ENCODE measurements at places on chromosomes 1 and 21.
A peak's percentile ranks its signal among the peaks of the same experiment; 100 is the strongest.

GRCh38 chr1:43135857-43136781 lies 36.0 kb downstream of the EBNA1BP2 start:
- DNase-seq = no peak

GRCh38 chr1:207218512-207219362 lies 102.7 kb upstream of the CD55 start:
- DNase-seq = no peak

DNA sequence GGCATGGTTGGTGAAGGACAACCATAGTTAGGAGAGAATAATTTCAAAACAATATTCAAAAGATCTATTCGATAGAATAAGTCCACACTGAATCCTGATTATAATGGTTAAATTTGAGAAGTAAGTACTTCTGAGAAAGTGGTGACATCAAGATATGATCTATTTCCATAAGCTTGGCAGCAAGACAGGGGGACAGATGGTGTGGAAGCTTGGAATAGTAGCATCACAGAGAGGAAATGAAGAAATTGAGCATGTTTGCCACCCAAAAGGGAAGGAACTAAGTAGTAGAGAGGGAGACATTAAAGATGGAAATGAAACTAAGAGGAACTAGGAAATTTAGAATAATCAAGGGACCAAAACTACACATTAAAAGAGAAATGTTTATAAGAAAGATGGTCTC lies 94.5 kb downstream of the OLFM3 start:
- no peak for DNase-seq

DNA sequence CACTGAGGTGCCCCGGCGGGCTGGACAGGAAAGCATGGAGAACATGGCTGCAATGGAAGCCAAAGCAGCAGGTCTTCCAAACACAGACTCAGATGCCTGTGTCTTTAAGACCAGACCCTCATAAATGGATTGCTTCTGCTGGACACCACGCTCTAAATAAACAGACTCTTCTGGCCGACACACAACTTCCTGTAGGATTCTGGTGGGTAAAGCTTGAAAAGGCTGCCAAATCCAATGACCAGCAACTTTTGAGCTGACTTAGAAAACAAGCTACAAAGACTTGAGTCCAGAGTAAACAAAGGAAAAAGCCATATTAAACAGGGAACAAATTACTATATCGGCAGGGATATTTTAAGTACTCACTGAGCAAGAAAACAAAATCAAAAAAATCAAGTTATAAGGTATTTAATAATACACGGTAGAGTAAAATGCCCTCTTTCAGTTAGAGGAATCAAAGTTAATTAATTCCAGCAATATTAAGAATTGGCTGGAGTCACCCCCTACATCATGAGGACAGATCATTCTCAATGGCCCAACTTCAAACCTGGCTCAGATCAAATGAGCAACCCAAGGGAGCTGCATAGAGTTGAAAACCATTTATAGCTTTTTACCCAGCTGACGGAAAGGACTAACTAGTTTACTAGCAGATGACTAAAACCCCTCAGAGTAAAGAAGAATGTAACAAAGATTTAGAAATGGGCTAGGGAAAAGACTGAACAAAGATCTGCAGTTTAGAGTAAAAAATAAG lies 102.4 kb downstream of the TGFBR3 start:
- DNase-seq = no peak

- peak; percentile 26 for DNase-seq
Observed at GRCh38 chr21:35528116-35529042, 479.3 kb upstream of the RUNX1 start.

DNA sequence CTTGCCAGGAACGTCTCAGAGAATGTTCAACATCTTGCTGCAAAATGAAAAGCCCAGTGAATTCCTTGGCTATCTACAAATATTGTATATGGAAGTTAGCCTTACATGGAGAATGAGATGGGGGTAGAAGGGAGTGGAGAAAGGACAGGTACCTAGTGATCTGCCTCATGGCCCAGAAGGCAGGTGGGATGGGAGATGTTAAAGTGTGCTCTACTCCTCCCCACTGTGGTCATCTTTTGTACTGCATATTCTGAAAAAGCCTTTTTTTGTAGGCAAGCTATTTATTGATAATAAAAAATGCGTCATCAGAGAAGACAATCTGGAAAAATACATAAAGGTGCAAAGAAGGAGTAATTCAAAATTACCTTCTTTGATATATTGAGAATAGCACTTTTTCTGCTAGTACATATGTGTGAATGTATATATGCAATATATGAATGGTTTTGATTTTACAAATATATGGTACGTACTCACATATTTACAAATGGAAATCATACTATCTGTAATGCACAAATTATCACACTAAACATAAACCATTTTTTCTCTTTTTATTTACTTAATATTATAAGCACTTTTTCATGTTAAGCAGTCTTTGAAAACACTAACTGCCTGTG lies 19.1 kb upstream of the SLC5A9 start:
- no peak for DNase-seq

GRCh38 chr1:225445639-225446594 lies 18.1 kb upstream of the LBR start:
- no peak for DNase-seq

DNA sequence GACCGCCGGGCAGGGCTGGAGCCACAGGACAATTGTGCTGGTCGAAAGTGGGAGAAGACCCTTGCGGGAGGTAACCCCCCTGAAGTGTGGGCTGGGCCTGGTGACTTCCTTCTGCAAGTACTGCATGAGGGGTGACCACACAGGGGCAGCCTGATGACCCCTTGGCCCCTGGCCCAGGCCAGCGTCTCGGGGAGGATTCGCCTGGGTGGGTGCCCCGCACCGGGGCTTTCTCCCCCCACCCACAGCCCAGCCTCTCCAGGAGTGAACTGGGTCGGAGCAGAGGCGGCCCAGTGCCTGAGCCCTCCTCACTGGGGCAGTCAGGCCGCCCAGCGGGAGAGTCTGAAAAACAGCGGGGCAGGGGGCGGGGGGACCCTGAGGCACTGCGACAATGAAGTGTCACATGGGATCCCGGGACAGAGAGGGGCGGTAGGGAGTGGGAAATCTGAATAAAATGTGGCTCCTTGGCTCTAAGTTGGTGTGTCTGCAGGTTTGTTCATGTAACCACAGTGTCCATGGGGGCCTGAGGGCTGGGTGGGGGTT lies 1.6 kb upstream of the DNMT3L start:
- no peak for DNase-seq

DNA sequence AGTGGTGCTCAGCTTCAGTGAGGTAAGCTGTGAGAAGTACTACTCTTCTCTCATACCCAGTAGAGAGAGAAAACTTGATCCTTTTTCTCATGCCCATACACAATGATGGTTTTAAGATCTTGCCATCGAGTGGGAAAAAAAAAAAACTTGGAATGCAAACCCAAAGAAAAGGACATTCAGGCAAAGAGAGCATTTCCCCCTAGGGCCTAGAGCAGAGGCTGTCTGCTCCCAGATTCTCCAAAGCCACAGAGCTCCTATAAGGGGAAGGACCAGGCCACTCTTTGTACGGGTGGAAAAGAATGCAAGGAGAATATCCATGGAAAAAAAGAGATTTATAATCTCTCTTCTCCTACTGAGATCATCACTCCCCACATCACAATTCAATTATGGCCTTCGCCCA lies 34.9 kb downstream of the MROH9 start:
- DNase-seq = no peak

DNA sequence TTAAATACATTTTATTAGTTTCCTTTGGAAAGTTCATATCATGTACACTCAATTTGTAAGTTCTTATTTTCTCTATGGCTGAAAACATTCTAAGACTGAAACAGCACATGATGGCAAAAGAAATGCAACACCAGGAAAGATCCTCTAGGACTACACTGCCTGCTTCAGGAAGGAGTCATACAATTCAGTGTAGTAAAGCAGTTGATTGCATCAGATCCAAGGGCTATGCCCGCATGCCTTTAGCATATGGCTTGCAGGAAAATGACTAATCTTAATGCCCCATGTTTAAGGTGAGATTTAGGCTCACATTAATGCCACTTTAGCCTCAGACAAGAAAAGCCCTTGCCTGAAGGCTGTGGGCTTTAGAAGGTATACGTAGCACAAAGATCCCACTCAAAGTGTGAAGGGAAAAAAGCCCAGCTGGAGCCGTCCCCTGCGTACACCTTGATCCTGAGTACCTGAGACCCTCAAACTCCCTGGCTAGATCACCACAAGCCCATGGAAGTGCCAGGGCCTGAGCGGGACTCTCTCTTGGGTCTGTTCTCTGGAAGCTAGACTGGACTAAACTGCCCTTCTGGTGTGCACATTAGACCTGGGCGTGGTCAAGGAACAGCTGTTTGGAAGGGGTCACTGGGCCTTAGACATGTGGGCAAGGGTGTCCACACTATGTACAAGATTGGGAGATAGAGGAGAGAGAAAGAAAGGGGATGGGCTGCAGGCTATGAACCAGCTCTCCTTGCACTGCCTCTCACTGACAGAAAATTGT lies 52.9 kb downstream of the ESRRG start:
- no peak for DNase-seq

DNA sequence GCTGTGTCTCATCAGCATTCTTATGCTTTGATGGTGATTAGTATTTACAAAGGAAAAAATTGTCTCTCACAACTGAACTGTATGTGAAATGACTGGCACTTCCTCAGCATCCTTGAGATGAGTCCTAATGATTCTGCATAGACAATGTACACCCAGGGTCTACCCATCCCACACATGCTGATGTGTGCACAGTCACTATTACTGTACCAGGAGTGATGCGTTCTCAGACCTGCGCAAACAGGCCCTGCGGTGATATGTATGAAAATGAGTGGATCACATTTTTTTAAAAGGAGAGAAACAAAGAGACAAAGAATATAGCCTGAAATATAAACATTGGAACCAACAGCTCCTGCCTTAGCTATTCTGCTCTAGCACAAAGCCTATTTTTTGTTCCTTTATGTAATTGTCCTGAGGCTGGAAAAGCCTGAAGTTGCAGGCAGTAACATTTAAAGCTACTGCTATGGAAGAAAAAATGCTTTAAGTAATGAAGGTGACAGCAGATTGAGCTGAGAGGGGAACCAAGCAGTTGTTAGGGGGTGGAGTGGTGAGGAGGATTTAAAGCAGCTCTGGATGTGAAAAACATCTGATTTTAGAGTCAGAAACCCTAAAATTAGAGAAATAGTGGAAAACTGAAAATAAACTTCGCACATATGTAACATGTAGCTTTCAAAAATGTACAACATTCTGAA lies 5.5 kb downstream of the RCAN1 start:
- no peak for DNase-seq

DNA sequence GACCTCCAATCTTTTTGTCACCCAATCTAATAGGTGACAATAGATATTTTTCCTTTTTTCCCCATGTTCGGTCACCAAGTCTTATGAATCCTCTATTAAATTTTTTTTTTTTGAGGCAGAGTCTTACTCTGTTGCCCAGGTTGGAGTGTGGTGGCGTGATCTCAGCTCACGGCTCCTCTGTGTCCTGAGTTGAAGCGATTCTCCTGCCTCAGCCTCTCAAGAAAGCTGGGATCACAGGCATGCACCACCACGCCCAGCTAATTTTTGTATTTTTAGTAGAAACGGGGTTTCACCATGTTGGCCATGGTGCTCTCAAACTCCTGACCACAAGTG lies 42.5 kb upstream of the MTF1 start:
- DNase-seq = no peak

DNA sequence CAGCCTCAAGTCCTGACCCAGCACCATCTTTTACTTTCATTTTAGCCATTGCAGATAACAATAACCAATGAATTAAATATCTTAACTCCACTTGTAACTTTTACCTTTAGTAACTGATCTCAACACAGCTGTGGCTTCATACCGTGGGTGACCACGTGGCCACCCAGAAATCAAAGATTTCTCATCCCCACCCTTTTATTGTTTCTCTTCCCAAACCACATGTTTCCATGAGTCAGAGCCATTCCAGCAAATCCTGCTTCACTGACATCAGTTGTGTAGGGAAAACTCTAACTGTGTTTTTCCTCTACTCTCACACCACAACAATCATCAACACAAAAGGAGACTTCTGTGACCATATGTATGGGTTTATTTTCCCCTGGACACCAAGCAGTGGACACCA lies 25.1 kb upstream of the BRDT start:
- DNase-seq = no peak

DNA sequence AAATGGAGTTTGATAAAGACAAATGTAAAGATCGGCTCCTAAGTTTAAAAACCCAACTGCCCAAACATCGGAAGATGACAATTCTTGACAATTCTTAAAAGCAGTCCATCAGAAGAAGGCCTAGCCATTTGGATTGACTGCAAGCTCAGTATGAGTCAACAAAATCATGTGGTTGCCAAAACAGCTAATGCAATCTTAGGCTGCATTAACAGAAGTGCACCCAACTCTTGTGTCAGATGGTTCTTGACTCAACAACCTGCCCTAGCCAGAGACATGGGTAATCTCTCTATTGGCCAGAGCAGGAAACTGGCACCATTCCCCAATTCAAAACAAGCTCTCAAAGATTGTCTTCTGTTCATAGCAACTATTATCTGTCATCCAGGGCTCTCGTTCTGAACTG lies 9.9 kb upstream of the NCF2 start:
- DNase-seq = no peak

- DNase-seq = no peak
Observed at GRCh38 chr1:155218854-155219591, 10.5 kb downstream of the MTX1 start.

GRCh38 chr1:210262167-210262896 lies 29.7 kb downstream of the SERTAD4 start:
- no peak for DNase-seq

DNA sequence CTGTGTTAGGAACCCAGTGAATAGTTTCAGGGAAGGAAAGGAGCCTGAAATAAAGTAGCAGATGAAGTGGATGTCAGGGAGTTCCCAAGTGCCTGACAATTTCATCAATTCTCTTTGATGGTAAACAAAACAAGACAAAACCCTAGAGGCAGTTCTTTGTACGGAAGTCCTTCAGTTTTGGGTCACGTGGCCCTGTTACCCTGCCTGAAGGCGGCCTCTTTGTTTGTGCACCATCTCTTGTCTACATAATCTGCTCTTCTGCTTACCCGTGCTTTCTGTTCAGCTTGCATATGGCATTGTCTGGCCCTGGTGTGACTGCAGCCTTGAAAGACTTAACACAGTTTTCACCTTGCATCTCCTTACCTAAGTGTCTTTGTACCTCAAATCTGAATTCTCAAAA lies 166.7 kb upstream of the DUSP10 start:
- no peak for DNase-seq

DNA sequence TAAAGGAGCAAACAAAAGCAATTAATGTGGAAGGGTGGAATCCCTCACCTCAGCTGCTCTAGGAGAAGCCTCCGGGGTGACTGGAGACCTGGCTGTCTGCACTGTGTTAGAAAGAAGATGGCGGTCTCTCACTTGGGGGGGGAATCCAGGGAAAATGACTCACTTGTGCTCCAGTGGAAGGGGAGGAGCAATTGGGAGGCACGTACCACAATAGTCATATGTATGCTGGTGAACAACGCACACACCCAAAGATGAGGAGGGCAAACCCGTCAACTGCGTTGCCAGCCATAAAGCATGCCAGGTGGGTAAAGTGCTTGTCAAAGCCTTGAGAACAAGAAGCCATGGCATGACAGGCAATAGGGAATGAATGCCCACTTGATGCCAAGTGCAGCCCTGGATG lies 22.1 kb downstream of the PLEKHA6 start:
- no peak for DNase-seq

GRCh38 chr1:165629848-165630628 lies 996 bp upstream of the MGST3 start:
- DNase-seq = no peak

GRCh38 chr1:20947409-20947808 lies 160.3 kb upstream of the HP1BP3 start:
- DNase-seq = no peak

GRCh38 chr1:112729909-112730308 lies 14.8 kb upstream of the PPM1J start:
- no peak for DNase-seq

Measured in activated naive CD4-positive, alpha-beta T cell (primary cell).